ENCODE measurements at places on chromosomes 2 and 18.
A peak's percentile ranks its signal among the peaks of the same experiment; 100 is the strongest.

- DNase-seq = peak; percentile 14
Measured at GRCh38 chr2:124988794-124989193, 963.7 kb downstream of the CNTNAP5 start.

- DNase-seq = no peak
Measured at GRCh38 chr2:1641523-1641922, 102.8 kb downstream of the PXDN start.

DNA sequence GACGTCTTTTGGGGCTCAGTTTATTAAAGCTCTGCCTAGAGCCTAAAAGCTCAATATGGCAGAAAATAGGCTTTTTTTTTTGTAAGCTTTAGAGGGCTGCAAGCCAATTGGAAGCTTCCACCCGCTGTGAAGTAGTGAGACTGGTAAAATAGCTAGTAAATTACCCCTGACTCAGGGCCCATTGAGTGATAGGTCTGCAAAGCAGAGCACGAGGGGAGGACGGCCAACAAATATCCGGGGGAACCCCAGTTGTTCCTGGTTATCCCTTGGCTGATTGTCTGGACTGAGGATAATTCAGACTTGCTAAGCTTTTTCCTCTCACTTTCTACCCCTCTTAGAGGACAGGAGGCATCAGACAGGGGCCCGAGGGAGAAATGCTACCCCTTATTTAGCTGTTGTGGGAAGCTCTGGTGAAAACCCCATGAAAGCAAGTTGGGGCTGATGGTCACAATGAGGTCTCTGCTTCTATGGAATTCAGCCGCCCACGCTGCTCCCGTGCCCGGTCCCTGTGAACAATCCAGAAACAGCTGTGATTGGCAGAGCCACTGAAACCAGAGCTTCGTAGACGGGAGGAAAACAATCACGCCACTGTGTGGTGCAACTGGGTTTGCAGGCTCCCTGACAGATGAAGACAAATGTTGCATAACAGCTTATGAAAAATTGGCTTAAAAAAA lies 141.9 kb upstream of the LGALSL start:
- peak; percentile 50 for DNase-seq

DNA sequence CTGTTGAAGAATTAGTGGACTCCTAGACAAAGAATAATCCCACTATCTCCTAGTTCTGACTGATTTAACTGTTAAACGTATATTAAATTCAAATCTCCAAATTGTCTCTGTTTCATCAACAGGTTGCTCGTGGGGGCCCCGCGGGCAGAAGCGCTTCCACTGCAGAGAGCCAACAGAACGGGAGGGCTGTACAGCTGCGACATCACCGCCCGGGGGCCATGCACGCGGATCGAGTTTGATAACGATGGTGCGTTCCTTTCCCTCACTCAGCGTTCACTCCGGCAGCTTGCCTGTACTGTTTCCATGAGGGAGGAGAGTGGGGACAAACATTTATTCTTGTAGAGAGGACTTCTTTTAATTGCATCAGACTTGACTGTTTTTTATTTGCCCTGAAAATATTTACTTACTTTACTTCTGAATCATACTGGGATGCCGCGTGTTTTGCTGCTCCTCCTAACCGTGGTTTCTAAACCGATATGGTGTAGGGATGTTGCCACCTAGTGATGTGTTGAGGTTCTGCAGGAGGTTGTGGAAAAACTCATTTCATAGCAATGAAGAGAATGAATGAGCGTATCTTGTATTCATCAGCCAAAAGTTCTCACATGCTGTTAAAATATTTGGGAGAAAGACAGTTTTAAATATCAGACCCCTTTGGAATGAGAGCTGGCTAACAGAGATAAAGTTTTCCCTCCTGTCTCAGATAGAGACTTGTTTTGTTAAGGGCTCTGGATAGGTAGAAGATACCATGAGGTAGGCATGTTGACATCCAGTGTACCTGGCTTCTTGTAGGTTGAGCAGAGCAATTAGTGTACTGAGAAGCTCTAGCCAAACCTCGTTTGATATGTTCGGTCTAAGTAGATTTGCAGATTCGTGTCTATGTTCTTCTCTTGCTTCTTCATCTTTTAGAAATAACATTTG lies 38.3 kb downstream of the ITGA6 start:
- peak; percentile 71 for DNase-seq

DNA sequence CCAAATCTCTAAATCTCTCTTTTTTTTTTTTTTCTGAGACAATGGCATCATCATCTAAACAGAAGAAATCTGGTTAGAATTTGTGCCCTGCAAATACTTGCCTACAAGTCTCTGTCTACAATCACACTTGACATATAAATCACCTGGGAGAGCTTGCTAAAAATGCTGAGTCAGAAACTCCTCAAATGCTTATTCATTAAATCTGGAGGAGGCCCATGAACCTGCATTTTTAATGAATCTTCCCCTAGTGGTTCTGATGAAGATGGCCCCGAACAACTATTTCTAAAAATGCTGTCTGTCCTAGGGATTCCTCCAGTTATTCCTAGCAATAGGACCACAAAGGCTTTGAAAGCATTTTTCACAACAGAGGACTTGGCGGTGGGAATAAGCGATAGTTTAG lies 1.6 kb upstream of the CSRNP3 start:
- no peak for DNase-seq

GRCh38 chr2:71453404-71454220 lies at the start of gene DYSF:
Gene DYSF (plus strand): TSS chr2:71453561.
- no peak for DNase-seq

DNA sequence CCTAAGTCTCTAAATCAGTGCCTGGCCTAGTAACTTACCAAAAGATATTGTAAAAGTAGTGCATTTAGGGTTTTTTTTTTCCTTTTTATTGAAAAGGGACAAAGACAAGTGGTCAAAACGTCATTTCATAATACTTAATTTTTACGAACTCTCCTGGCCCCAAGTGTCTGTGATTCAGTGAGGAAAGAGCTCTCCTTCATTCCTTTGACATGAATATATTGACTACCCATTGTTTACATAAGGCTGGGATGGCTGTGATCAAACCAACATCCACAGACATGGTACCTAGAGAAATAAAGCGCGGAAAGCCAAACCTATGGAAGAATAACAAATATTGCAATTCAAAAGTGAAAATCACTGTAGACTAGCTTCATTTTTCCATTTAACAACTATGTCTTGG lies 198.4 kb downstream of the BABAM2 start:
- no peak for DNase-seq

- peak; percentile 39 for DNase-seq
Measured at GRCh38 chr2:236883819-236884218, 201.9 kb upstream of the COPS8 start.
